ENCODE measurements at places on chromosomes 2 and 18.
A peak's percentile ranks its signal among the peaks of the same experiment; 100 is the strongest.

GRCh38 chr2:195493416-195493815 lies 163.6 kb upstream of the SLC39A10 start:
- DNase-seq, result no peak

DNA sequence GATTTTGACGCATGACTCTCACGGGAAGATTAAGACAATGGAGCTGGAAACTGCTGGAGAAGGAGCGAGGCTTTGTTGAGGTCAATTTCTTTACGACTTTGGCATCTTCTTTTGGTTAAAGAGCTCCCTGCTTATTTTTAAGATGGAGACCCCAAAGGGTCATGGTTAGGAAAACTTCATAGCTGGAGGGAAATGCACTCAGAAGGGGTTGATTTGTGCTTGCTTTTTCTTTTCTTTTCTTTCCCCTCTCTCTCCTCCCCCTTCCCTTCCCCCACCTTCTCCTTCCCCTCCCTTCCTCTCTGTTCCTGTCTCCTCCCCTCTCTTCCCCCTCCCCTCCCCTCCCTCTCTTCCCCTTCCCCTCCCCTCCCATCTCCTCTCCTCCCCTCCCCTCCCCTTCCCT lies 79.0 kb downstream of the TNP1 start:
- no peak for DNase-seq

GRCh38 chr2:191929288-191929687 lies 82.4 kb upstream of the CAVIN2 start:
- DNase-seq, result no peak

DNA sequence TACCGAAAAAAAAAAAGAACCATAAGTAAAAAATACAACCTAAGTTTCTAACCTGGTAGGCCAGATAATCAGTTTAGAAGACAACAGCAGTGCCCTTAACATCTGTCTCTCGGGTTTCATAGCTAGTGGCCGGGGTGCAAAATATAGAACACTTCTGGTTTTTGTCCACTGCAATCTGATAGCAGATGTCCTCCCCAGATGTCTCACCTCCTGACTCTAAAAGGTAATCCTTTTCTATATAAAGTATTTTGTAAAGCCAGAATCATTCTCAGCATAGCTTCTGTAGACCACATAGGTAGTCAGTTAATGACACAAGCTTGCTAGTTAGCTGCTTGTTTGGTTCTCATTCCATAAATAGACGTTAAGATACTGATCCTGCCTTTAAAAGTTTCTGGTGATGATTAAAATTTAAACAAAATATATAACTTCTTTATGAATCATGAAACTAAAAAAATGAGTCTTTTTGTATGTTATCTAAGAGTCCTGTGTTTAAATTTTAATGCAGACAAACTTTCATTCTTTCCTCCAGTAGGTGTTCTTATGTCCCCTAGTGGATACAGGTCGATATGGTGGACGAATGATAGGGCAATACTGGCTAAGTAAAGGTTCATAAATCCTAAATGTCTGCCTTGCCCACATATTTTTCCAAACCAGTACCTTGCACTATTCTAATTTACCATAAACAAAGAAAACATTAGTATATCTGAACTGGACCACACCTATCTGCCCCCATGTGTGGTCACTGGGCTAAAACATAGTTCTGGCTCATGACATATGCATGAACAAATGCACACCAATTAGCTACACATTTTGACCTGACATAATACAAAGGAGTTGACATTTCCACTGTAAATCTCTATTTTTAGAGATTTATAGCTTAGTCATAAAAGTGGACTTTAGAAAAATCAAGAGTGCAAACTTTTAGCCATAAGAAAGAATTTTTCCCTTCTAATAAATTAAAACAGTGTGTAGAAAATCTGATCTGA lies 171.0 kb downstream of the SRBD1 start:
- peak; percentile 21 for DNase-seq

- no peak for DNase-seq
These were observed 34.2 kb upstream of the NR4A2 start for GRCh38 chr2:156366753-156367152.

DNA sequence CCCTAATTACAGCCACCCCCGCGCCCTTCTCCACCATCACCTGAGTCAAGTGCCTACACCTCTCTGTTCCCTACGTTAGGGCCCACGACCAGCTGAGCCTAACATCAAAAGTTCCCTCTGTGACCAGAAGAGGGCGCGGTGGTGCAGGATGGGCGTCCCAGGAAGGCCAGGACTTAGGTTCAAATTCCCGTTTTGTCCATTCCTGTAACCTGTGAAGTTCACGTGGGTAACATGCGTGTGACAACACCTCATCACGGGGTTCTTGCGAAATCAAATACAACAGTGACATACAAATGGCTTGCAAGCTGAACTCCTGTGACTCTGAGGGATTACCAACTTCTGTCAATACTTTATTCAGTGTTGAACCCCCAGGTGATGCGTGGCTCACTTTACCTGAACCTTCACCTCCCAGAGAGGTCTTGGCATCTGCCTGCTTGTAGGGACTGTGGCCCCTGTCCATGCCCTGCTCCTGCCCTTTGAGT lies 207.9 kb downstream of the ARL4C start:
- peak; percentile 48 for DNase-seq

DNA sequence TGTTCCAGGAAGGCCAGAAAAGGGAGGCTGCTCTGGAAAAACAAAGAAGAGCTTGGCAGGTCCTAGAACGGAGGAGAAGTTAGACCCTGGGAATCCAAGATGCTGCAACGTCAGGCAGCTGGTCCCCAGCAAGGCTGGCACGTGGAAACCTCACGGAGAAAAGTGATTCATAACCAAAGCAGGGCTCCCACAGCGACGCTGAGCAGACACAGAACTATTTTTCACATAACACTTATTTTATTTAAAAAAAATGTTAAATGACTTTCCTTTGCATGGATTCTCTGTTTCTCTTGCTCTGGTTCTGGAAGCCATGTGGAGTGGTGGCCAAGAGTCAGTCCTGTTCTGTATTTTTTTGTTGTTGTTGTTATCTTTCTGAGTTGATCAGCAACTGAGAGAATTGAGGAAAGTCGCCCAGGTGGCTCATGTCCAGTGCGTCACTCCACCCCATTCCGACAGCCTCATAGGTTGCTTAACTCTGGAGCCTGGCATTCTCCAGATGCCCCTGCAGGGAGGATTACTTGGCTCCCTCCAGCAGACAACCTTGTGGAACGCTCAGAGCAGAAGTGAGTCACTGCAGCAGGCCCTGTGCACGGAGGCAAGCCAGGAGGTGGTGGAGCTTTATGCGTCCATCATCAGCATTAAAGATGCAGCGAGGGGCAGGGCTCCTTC lies 229.9 kb upstream of the HDAC4 start:
- peak; percentile 19 for DNase-seq

DNA sequence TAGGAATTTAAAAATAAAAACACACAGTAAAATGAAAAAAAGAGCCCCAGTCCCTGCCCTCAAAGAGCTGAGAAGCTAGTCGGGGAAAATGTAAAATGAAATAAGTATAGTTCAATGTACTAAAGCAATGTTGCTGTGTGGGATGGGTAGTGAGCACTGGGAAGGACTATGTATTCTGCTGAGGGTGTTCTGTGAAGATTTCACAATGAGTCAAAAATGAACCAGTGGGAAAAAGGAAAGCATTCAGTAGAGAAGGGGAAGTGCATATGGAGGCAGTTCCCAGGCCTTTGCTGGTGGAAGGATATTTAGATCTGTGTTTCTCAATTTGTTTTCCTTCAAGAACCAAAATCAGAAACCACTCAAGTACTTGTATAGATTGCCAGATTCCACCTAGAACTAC lies 1094.7 kb upstream of the KLHL29 start:
- no peak for DNase-seq

DNA sequence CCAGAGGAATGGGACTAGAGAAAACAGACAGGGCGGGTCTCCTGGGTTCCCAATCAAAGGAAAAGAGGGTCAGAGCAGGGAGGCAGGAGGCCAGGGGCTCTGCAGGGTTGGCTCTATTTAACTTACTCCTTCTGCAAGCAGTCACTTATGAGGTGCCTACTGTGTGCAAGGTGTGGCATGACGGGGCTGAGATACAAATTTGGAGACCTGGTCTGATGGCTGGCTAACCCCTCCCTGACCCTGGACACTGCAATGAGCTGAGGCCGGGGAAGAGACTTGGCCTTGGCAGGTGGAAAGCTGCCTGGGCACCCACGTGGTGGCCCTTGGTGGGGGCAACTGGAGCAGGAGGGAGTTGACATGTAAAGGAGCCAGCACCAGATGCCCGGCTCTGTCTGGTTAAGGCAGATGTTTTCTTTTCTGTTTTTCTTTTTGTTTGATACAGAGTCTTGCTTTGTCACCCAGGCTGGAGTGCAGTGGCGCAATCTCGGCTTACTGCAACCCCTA lies 148.5 kb upstream of the GATA6 start:
- no peak for DNase-seq

- DNase-seq, result peak; percentile 65
These were observed 85.8 kb upstream of the FAM237A start for GRCh38 chr2:206556357-206556949.

DNA sequence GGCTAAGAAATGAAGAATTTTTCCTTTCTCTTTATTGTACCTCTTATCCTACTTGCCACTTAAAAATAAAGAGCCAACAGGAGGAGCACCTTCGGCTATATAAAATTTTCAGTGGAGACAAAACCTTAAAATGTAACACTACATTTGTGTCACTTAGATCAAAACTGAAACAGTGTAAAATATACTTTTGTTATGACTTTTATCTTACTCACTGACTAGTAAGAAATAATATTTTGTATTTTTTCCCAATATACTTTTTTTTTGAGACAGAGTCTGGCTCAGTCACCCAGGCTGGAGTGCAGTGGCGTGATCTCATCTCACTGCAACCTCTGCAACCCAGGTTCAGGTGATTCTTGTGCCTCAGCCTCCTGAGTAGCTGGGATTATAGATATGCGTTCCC lies 28.3 kb downstream of the KCNJ13 start:
- no peak for DNase-seq

DNA sequence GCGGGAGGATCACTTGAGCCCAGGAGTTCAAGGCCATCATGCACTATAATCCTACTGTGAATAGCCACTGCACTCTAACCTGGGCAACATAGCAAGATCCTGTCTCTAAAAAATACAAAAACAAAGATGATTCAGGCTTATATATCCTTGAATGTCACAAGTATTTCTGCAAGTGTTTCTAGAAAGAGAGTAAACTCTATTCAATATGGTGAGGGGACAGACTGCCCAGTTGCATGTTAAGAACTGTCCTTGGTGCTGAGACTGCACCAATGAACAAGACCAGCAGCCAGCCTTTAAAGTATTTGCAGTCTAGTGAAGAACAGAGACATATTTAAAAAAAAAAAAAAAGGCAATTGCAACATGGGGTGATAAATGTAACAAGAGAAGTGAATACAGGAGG lies 16.4 kb downstream of the MAP3K19 start:
- peak; percentile 68 for DNase-seq

GRCh38 chr2:96847586-96847985 lies 3.8 kb upstream of the ANKRD23 start:
- no peak for DNase-seq

GRCh38 chr2:63741884-63742579 lies 99.7 kb upstream of the UGP2 start:
- peak; percentile 86 for DNase-seq
